Cardiac ventricle fibroblast (primary cell): ENCODE measurements at places on chromosomes 5 and 9. TPM values are rescaled to one million over a fixed set of nuclear protein-coding genes. Genes with fewer than 3 reads are reported as not detected.

HMMR gene
- 2.3 and 2.9 TPM in 2 replicates for total RNA-seq

NRARP gene
- 0.29 and 1.7 TPM in 2 replicates for total RNA-seq

PRR16 gene
- total RNA-seq = 21.3 and 29.0 TPM in 2 replicates

C9orf85 gene
- 12.1 and 15.9 TPM in 2 replicates for total RNA-seq

RLN2 gene
- not detected in 2 replicates for total RNA-seq

FAM81B gene
- not detected in 2 replicates for total RNA-seq

ASS1 gene
- 249 and 274 TPM in 2 replicates for total RNA-seq

RELL2 gene
- 0.44 and 1.9 TPM in 2 replicates for total RNA-seq

FAF2 gene
- total RNA-seq = 26.2 and 27.1 TPM in 2 replicates

QRFP gene
- total RNA-seq = not detected in 2 replicates

PDLIM4 gene
- total RNA-seq = 18.8 and 43.8 TPM in 2 replicates

TAF1L gene
- total RNA-seq = not detected in 2 replicates

OLFM1 gene
- total RNA-seq = 3.7 and 5.4 TPM in 2 replicates

NR5A1 gene
- not detected in 2 replicates for total RNA-seq

PCAT7 gene
- total RNA-seq = not detected in 2 replicates

PCDHB12 gene
- 0.29 and 0.56 TPM in 2 replicates for total RNA-seq

WNK2 gene
- total RNA-seq = not detected in 2 replicates

BASP1 gene
- 83.3 and 84.3 TPM in 2 replicates for total RNA-seq

SNCAIP gene
- 0.19 and 0.78 TPM in 2 replicates for total RNA-seq

TAF11L13 gene
- total RNA-seq = not detected in 2 replicates

NFIB gene
- total RNA-seq = 115 and 118 TPM in 2 replicates

PLK2 gene
- 286 and 357 TPM in 2 replicates for total RNA-seq

GDA gene
- total RNA-seq = not detected in 2 replicates

BAAT gene
- 0.06 and 0.24 TPM in 2 replicates for total RNA-seq

HSPB3 gene
- not detected in 2 replicates for total RNA-seq

PCSK5 gene
- total RNA-seq = 5.1 and 6.0 TPM in 2 replicates

SCGB3A2 gene
- not detected in 2 replicates for total RNA-seq

PRR7 gene
- total RNA-seq = 26.0 and 30.6 TPM in 2 replicates

FGF1 gene
- total RNA-seq = 0.20 and 0.69 TPM in 2 replicates

PPIC gene
- total RNA-seq = 80.0 and 88.0 TPM in 2 replicates

SLC25A2 gene
- 0.12 TPM in 1 of 2 replicates, not detected in the other for total RNA-seq

ABO gene
- 0.06 TPM in 1 of 2 replicates, not detected in the other for total RNA-seq

CCNO gene
- total RNA-seq = 0.10 and 0.25 TPM in 2 replicates

CORO2A gene
- total RNA-seq = 0.19 and 0.44 TPM in 2 replicates

UBE2QL1 gene
- not detected in 2 replicates for total RNA-seq

SPATA24 gene
- total RNA-seq = 1.5 and 1.9 TPM in 2 replicates

MTX3 gene
- total RNA-seq = 8.5 and 10.2 TPM in 2 replicates

RANBP17 gene
- 2.9 and 10.4 TPM in 2 replicates for total RNA-seq

RAD50 gene
- total RNA-seq = 17.7 and 30.0 TPM in 2 replicates
